Vagina (tissue), 2 donors: ENCODE measurements at places on chromosomes 7 and 10. TPM values are rescaled to one million over a fixed set of nuclear protein-coding genes. Genes with fewer than 3 reads are reported as not detected.

The DPYSL4 gene
- total RNA-seq, result 0.49 TPM

DNA sequence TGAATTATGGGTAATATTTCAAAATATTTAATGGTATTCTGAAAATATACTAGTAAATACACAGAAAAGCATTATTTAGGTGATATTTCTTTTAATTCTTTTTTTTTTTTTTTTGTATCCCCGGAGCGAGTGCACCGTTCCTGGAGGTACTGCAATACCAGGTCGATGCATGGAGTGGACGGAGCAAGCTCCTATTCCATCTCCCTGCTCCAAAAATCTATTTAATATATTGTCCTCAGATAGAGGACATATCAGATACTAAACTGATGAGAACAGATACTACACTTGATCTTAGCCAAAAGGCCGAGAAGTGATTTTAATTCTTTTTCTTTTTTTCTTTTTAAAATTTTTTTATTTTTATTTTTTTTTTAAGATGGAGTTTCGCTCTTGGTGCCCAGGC is 10.8 kb downstream of the BTRC start:
- DNase-seq, result no peak

GRCh38 chr7:44274623-44274975 is 50.8 kb downstream of the CAMK2B start:
- no peak for DNase-seq

DNA sequence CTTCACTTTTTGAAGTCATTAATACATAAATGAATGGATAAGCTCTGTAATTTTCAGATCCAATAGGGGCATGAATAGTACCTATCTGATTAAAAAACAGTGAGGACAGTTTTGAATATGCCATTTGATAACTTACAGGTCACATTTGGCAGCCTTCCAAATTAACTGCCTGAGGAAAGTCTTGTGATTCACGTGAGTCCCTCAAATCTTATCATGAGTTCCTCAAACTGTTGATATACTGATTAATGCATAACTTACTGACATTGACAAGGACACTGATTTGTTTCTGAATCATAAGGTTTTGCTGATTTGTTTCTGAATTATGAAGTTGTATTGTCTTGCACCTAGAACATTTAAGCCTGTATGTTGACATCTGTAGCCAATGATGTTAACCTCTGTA is 55.1 kb downstream of the ANKMY2 start:
- no peak for DNase-seq

DNA sequence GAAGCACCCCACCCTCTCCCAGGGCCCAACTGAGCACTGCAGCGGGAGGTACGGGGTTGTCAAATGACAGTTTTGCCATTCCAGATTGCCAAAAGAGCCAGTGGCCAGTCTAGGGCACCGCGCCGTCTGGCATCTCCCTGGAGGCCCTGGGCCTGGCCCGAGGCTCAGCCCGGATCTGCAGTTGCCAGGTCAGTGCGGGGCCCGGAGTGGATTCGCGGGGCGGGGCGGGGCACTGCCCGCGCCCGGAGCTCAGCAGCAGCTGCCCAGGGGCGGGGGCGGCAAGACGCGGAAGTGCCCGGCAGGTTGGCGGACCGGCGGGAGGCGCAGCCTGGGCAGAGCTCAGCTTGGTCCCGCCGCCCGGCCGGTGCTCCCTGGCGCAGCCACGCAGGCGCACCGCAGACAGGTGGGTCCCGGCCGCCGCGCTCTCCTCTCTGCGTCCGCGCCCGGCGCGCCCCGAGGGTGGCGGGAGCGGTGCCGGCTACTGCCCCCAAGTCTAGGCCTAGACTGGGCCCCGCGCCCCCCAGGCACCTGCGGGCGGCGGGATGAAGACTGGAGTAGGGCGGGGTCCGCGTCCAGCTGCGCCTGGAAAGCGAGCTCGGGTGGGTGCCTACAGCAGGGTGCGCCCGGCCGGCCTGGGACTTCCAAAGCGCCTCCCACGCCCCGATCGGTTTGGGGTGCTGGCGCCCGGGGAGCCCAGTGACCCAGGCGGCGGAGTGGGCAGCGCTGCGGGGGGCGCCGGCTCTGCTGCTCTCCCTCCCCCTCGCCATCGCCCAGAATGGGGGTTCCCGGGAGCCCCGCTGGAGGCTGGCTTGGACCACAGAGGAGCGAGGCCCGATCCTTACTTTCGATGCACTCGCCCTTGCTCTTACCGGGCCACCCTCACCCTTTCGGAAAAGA is at the start of gene IRF5:
IRF5 (plus strand) TSS at position 281 of the 897 bp plus-strand sequence. CDS start 4,155 bp downstream, outside the sequence.
- DNase-seq, result no peak

The TFR2 gene
- total RNA-seq, result 0.25 TPM

DNA sequence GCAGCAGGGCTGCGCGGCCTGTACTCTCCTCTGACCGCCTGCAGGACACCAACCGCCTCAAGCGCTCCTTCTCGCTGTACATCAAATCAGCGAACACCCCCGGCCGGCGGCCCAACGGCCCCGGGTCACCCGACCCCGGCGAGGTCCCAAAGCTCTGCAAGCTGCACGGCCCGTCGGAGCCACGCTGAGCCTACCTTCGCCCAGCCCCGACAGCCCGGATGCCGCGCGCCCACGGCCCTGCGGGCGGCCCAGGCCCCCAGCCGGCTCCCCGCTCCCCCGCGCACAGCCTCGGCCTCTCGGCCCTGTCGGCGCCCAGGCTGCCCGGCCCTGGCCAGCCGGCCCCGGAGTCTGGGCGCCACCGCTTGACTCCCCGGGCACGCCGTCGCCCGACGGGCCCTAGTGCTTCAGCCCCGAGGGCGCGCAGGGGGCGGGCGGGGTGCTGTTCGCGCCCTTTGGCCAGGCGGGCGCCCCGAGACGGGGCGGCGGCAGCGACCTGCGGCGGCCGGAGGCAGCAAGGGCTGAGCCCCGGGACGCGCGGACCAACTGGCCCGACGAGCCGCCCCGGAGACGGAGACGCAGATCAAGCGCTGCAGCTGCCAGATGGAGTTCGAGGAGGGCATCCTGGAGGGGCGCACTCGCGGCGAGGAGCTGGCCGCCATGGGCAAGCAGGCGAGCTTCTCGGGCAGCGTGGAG is 11.1 kb upstream of the SEC24C start:
- DNase-seq, result no peak

DNA sequence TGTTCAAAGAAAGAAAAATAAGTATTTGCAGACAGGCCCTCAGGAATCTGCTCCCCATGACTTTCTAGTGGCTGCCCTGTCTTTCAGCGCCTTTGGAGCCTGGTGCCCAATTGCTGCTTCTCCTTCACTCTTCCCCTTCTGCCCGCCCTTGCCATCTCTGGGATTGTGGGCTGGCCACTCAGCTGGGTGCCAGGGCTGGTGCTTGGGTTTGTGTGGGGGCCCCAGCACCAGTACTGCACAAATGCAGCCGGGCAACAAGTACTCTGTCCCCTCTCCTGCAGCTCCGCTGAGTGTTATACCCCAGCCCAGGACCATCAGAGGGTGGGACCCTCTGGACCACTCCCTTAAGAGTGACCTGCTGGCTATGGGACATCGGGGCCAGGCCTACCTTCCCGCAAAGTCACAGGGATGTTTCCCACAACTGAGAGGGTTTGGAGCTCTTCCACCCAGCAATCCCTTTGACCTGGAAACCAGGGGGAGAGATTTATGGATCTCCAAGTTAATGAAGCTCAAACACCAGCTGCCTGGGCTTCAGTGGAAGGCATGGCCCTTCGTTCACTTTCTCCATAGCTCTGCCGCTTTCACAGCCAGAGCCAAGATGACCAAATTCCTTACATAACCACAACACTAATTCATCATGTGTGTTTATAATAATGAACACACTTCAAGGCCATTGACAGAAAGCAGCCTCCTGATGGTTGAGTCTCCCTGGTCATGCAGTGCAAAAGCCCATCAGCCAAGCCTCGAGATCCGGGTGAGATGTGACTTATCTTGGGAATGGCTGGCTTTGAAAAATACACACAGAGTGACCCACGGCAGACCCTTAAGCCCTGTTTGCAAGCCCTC is 313.9 kb upstream of the ZNF32 start:
- peak; percentile 74 for DNase-seq

- no peak for DNase-seq
Measured at GRCh38 chr7:143285470-143285778, 666 bp downstream of the TMEM139 start.

The GJC3 gene
- not detected for total RNA-seq

- peak; percentile 20 for DNase-seq
Measured at GRCh38 chr10:123537188-123537961, 128.8 kb upstream of the GPR26 start.

DNA sequence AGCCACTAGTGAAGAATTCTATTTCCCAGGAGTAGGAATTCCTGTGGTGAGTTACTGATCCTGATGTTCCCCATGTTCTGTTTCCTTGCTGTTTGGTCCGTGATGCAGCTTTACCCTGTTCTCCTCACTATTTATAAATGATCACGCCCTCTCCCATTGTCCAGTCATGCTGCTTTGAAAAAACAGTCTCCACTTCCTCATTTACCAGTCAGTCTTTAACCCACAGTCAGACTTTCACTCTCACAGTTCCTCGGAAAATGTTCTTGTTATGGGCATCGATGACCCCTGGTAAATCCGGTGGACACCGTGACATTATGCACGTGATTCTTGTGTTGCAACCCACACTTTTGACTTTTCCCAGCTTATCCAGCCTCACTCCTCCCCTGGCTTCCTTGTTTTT is 14.4 kb downstream of the SCIN start:
- no peak for DNase-seq

DNA sequence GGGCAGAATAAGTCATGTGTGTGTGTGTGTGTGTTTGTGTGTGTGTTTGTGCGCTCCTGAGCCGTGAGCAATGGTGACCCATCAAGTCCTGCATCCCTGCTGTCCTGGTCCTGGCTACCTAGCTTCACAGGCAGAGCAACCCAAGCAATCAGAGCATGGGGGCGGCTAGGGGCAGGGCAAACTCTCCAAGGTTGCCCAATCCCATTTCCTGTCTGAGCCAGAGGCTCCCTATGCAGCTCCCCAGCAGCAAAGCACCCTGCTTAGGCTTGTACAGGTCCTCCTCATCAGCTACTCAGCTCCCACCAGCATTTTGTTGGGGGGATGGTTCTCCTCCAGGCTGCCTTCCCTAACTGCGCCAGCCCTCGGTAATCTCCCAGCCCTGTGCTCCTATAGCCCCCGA is 31.1 kb upstream of the CRHR2 start:
- no peak for DNase-seq

GRCh38 chr7:101564778-101565211 is 64.3 kb downstream of the MYL10 start:
- no peak for DNase-seq

DNA sequence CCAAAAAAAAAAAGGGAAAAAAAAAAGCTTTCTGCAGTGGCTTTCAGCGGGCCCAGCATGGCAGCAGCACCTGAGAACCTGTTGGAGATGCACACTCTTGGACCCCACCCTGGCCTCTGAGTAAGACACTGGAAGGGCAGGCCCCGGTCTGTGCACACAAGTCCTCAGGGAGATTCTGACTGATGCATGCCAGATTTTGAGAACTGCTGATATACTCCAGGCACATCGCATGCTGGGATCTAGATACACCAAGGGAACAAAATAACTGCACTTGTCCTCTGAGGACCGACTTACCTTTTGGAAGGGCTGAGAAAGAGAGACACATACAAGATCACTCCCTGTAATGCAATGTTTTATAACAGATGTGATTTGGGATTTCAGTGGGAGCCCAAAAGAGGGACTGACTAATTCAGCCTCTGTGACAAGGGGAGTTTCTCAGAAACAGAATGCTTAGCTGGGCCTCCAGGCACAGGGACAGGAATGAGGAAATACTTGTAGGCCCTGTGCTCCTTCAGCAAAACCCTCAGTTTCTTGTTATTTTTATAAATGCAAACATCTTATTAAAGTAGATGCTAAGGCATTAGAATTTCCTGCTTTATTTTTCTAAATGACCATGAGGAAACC is 8.2 kb downstream of the EGFR start:
- DNase-seq, result no peak

GRCh38 chr7:73701357-73701995 is 18.0 kb downstream of the STX1A start:
- DNase-seq, result no peak

The PODXL gene
- total RNA-seq, result 26.0 TPM

GRCh38 chr10:17805921-17806577 is 3.1 kb upstream of the MRC1 start:
- no peak for DNase-seq

The PLAU gene
- total RNA-seq, result 18.2 TPM

DNA sequence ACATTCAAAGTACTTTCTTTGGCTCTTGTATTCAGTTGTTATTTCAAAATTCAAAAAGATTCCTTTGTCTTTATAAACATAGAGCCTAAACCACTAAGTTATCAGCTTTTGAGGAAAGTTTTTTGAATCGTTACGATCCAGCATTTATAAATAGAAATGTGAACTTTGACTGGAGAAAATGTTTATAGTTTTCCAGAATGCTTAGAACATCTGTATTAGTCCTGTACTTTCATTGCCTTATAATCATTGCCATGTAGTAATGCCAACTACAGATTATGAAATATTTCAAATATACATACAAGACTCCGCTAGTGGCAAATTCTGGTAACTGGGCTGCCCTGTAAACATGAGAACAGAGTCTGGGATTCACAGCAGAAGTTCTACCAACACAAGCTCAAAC is 191.3 kb upstream of the PRKCQ start:
- DNase-seq, result no peak

DNA sequence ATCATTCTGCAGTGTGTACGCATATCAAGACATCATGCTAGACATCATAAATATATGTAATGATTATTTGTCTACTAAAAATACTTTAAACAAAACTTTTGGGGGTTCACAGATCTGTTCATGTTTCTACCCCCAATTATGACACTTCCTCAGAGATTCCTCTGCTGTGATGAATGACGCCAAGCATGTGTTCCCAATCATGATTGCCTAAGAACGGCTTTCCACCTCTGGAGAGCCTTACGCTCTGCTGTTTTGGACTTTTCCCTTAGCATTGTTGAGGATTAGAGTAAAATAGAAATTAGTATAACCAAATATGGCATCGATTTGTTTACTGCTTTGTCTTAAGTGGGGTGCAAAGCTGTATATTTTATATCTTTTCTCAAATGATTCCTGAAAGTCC is 236.3 kb upstream of the IGFBP3 start:
- DNase-seq, result no peak

GRCh38 chr7:142352543-142352942 is 94.7 kb upstream of the PRSS58 start:
- no peak for DNase-seq

GRCh38 chr7:41738336-41738735 is 35.4 kb upstream of the INHBA start:
- no peak for DNase-seq

The TFAM gene
- total RNA-seq, result 13.3 TPM

GRCh38 chr10:64040781-64041180 is 519.6 kb downstream of the REEP3 start:
- no peak for DNase-seq
